Mucosa of gallbladder (tissue), 1 donor: ENCODE measurements at places on chromosomes 6 and 20. TPM values are rescaled to one million over a fixed set of nuclear protein-coding genes. Genes with fewer than 3 reads are reported as not detected.

Gene CD24
- 2,531 TPM for total RNA-seq

Gene MCHR2
- total RNA-seq: not detected

Gene PACRG
- 3.2 TPM for total RNA-seq

Gene BMP6
- 7.3 TPM for total RNA-seq

- DNase-seq: no peak
Observed at GRCh38 chr20:42097741-42098140, 479.6 kb upstream of the CHD6 start.

DNA sequence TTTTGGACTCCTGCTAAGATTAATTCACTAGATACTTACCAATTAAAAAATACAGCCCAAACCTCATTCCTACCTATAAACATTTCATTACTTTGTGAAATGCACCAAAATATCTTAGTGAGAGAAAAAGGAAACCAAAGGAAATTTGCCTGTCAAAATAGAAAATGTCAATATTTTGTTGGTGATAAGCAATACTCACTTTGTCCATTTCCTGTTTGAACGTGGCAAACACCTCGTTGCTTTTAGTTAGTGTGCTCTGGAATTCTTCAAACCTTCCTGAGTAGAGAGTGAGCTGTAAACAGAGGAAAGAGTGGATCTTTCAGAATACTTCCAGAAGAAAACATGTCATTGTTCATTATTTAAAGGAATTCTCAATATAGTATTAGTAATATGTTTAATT lies 44.2 kb downstream of the TXLNB start:
- no peak for DNase-seq

Gene COQ3
- 4.3 TPM for total RNA-seq

Gene HLA-DRB5
- 48.0 TPM for total RNA-seq

Gene GGTLC1
- total RNA-seq: 0.40 TPM

DNA sequence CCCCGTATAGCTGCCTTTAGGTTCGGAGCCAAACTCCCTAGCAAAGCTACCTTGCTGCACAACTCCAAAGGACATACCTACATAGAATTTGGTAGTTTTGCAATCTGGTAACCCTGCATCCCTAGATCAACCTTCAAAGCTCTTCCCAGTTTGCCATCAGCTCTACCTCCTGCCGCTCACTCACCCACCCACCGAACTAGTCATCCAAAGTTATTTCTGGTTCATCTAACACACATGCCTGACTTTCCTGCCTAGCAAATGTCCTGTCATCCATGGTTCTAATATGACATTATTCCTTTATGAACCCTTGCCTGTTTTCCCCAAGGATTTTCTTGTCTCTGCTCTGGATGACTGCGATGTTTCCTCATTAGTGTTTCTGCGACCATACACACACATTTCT lies 21.6 kb downstream of the SPAG4 start:
- no peak for DNase-seq

- DNase-seq: no peak
Observed at GRCh38 chr20:63372971-63373885, 12.1 kb upstream of the CHRNA4 start.

Gene EPHA7
- 11.3 TPM for total RNA-seq

DNA sequence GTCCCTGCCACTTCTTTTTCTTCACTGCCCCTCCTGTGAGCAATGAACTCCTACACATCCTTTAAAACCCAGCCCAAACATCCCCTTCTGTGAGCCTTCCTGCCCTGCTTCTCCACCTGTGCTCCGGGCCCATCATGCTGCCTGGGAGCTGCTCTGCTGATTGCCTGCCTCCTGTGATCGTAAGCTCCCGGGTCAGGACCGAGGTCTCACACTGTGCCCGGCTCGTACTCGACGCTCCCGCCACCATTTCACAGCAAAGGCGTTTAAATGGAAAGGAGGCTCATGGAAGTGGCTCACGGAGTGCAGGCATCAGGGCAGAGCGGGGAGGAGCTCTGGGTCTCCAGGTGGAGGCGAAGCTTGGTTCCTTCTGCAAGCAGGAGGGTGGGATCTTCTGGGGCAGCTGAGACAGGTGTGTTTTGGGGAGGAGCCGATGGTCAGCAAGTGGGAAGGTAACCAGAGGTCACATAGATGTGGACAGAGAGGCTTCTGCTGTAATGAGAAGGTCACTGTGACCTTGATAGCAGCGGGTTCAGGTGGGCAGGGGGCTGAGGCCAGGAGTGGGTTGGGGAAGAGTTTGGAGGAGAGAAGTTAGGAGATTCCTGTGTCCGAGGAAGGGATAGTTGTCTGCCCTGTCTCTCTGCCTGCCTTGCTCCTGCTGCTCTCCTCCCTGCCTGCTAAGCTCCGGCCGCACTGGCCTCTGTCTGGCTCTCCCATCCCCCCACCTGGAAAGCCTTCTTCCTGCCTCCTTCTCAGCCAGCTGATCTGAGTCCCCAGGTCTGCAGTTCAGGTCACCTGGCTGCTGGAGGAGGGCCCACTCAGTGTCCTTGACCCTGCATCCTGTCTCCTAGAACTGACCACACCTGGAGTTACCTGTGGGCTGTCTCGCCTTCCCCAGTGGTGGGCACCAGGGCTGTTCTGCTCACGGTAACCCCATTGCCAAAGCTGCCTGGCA lies 52.7 kb upstream of the FRMD1 start:
- peak; percentile 4 for DNase-seq

Gene GPR6
- not detected for total RNA-seq

GRCh38 chr20:9236458-9236857 lies 167.6 kb downstream of the PLCB4 start:
- DNase-seq: no peak

Gene LGSN
- total RNA-seq: 0.06 TPM
